ENCODE measurements at places on chromosomes 5 and 9.
A peak's percentile ranks its signal among the peaks of the same experiment; 100 is the strongest.

GRCh38 chr5:124156415-124156996, 589.9 kb downstream of the ZNF608 start:
- DNase-seq = no peak

GRCh38 chr5:38600329-38601045, 44.0 kb upstream of the LIFR start:
- no peak for DNase-seq

GRCh38 chr9:95049761-95050160, 267.7 kb downstream of the FANCC start:
- no peak for DNase-seq

DNA sequence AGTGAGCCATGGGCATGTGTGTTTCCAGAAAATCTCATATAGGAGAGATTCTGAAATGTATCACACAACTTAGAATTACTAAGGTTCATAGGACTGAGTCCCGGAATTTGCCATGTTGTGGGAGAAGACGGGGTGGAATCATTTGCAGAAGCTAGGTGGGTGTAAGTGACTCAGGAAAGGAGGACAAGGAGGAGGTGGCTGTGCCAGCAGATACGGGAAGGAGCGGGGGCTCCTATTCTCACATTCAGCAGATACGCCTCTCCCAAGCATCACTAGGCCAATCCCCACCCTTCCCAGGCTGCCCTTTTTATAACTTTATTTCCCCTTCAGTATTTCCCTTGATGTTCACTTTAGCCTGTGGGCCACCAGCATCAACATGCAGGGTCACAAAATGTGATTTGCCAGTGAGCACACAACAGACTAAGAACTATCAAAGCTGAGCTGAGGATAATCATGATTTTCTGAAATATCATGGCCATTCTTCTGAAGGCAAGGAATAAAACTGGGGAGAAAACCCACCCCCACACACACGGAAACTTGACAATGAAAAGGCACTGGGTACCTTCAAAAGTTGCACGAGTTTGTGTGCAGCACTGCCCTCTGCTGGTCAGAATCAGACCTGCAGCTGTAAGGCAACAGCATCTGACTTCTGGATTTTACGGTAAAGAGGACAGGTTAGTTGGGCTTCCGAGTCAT, 133.2 kb downstream of the MTX3 start:
- DNase-seq = peak; percentile 45

GRCh38 chr5:52255308-52255707, 532.4 kb upstream of the ITGA1 start:
- DNase-seq = no peak

DNA sequence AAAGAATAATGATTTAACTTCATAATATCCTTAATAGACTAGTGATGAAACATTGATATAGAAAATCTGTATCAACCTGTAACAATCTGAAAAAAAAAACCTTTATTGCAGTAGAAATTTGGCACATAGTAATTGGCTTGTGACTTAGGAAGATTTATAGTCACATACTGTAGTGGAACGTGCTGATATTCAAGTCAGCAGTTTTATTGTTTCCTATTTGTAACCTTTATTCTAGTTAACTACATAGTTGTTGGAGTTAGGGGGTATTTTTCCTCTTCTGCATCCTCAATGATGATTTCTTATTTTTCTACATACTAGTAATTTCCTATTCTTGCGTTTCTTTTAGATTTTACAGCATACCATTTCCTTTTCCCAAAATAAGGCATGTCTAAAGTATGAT, 14.5 kb upstream of the LRRC70 start:
- no peak for DNase-seq

DNA sequence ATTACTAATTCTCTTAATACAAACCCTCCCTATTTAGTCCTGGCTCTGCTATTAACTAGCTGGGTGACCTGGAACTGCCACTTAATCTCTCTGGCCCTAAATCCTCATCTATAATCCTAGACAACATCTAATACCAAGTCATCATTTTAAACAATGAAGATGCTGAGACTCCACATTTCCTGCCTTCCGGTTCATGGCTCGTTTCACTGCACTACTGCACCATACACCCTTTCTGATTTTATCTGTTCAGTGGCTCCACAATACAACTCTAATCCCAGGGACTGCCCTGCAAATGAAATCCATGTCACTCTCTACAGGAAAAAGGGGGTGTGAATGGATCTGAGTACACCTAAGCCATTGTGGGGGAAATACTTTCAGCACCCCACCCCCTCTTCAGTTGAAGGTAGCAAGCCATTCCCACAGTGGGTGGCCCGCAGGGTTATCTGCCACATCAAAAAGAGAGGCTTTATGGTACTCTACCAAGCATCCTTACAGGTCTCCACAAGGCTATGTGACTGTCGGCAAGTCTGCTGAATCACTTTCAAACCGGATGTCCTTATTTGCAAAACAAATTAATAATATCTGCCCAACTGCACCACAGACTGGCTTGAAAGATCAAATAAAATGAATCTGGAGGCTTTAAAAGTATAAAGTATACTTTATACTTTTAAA, 89.5 kb downstream of the EPB41L4A start:
- no peak for DNase-seq

GRCh38 chr5:174720612-174721529, 3.5 kb upstream of the MSX2 start:
- DNase-seq = no peak

GRCh38 chr5:56055287-56055686, 60.5 kb upstream of the IL6ST start:
- no peak for DNase-seq

DNA sequence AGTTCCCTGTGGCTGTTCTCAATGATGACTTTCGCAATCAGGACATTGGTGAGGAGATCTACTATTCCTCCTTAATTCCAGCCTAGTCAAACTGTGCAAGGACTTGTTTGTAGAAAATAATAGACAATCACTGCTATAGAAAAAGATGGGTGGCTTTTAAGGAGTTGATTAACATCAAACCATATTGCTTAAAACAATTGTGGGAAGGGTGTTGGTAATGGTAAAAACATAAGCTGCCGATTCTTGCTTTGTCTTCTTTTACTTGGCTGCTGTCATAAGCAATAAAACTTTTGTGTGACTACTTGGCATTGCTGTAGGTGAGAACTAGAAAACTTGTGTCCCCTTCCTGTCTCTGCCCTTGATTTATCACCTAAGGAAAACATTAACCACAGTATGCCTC, 561.2 kb upstream of the SEMA6A start:
- DNase-seq = no peak
